ENCODE measurements at places on chromosomes 6 and 20.

- no peak for DNase-seq
Observed at GRCh38 chr6:2542101-2542857, 208.4 kb downstream of the MYLK4 start.

GRCh38 chr6:40640599-40641227 lies 53.5 kb upstream of the LRFN2 start:
- no peak for DNase-seq

DNA sequence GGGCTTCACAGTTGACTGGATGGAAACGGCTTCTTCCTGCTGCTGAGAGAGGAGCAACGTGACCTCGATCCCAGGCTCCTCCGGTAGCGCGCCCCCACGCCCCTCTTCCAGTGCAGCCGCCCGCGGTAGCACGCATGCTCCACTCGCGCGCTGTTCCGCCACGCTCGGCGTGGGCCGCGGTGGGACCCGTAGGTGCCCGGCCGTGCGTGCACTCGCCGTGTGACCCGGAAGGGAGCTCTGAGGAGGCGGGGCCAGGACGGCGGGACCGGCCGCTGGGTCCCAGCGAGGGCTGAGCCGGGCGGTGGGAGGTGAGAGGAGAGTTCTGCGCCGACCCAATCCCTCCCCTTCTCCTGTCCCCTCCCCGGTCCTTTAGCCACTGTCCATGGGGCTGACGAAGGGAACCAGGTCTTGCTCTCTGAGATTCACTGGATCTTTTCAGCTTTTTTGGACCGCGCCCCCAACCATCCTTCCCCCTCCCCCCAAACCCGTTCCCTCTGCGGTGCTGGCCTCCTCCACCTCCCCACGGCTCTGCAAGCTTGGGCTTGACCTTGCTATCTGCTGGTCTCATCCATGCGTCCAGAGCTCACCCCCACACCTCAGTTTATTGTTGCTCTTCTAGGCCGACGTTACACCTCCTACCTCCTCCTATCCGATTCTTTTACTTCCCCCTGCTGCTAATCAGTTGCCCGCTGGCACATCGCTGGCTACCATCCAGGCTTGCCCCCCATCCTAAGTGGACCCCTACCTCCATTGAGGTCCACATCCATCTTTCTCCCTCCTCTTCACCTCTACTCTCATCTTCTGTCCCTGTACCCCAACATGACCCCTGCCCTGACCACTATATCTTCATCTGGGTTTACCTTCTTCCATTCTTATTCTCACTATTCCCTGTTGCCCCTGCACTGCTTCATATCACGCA lies at the start of gene CUL9:
Gene CUL9 (plus strand): TSS at position 255 of the 919 bp plus-strand sequence. CDS start 2,115 bp downstream, outside the sequence.
- DNase-seq, result peak; percentile 65

- no peak for DNase-seq
Observed at GRCh38 chr20:35542990-35543389, 1.1 kb downstream of the ERGIC3 start.

DNA sequence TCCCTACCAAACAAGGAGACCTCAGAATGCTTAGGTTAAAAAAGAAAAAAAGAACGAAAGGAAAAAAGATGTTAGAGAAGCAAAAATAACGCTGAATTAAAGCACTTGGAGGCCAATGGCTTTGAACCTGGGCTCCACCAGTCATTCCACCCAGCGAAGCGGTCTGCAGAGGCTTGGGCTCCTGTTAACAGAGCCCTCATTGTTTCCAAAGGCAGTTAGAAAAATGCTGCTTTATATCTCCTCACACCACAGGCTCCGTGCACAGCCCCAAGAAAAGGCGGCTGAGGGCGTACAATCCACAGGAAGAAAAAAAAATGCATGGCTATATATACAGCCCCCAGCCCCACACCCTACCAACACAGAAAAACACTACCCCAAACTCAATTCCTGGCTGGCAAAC lies 255.9 kb downstream of the FOXC1 start:
- no peak for DNase-seq

- no peak for DNase-seq
Observed at GRCh38 chr20:54127855-54128574, 45.8 kb downstream of the CYP24A1 start.

DNA sequence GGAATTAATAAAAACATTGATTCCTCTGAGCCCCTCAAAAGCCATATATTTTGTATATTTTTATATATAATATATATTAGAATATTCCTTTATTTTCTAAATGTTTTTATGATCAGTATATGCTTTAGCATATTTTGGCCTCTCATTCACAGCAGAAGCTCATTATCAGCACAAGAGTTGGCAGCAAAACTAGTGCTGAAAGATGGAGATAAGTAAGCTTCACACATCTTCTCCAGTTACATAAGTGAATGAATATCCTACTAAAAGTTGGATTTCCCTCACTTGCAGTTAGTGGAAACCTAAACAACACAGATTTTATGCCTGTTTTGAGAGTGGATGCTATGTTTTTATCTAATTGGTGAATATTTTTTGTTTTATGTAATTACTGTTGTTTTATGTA lies 1303.8 kb upstream of the ADGRB3 start:
- no peak for DNase-seq

DNA sequence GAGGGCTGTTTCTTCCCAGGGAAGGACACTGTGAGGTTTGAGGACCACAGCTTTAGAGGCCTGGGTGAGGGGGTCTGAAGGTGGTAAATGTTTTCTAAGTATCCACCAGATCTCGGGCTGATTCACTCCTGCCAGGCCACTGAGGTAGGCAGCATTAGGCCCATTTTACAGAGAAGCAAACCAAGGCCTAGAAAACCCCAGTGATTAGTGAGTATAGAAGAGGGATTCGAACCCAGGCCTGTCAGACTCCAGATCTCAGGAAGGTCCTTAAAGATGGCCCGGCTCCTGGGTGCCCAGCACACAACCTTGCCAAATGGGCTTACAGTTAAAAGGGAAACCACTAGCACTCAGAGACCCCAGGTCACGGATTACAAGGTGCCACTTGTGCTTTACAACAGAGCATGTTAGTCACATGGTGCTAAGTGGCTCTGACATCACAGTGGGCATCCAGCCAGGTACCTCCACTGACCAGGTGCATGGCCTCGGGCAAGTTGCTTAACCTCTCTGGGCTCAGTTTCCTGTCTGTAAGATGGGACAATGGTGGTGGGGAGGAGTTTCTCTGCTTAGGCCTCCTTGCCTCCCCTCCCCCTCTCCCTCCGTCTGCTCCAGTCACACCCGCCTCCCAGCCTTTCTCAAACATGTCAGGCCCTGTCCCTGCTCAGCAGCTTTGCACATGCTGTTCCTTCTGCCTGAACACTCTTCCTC lies 18.8 kb upstream of the SIRPA start:
- DNase-seq, result no peak

- DNase-seq, result no peak
Observed at GRCh38 chr6:4185846-4186245, 50.5 kb upstream of the ECI2 start.

DNA sequence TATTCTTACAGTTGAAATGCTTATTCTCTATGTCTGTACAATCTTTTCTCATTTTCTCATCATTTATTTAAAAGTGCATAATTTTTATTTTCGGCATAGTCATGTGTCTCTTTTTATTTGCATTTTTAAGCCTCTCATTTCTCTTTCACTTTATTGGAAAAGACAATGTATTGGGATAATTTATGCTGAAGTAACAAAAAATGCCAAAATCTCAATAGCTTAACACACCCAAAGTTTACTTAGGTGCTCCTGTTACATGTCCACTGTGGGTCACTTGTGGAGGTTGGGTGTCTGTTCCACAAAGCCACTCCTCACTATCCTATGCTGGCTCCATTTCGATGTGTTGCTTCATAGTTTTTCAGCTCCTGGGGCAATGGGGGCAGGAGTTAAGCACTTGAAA lies 638.7 kb downstream of the CD109 start:
- no peak for DNase-seq

GRCh38 chr20:53165452-53165851 lies 193.3 kb downstream of the TSHZ2 start:
- no peak for DNase-seq

- DNase-seq, result no peak
Observed at GRCh38 chr20:54524849-54525248, 49.5 kb downstream of the DOK5 start.

DNA sequence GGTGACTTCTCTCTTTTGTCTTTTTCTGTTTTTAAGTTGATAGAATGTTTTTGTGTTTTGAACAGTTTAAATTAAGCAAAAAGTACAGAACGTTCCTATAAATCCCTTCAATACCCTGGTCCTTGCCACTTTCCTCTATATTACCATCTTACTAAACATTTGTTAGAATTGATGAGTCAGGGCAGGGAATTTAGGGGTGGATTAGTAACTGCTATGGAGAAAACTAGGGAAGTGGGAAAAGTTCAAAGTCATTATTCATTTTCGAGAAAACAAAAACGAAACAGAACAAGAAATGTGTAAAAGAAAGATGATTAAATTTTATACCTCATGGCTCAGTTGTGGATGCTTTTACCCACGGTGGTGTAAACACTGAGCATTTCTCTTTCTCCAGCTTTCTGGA lies 240.4 kb upstream of the SULF2 start:
- DNase-seq, result no peak

GRCh38 chr20:24772667-24773066 lies 176.4 kb upstream of the CST7 start:
- DNase-seq, result no peak

DNA sequence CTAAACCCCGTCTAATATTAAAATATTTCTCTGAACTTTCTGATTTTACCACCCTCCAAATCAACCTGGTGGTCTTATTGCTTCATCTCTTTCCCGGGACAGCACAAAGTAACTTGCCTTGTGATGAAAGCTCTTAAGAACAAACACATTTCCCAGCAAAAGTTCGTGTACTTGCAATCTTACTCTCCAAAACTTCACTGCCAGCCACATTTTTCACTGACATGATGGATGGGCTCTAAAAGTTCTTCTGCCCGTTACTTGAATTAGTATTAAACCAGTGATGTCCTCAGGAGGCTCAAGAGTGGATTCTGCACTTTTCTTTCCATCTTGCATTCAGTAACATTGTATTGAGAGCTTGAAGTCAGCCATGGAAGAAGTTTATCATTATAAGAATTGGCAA lies 731.6 kb upstream of the GJE1 start:
- DNase-seq, result no peak

GRCh38 chr6:35955071-35955470 lies 34.2 kb upstream of the SRPK1 start:
- no peak for DNase-seq

GRCh38 chr6:69917834-69918233 lies 51.5 kb downstream of the COL19A1 start:
- DNase-seq, result no peak

DNA sequence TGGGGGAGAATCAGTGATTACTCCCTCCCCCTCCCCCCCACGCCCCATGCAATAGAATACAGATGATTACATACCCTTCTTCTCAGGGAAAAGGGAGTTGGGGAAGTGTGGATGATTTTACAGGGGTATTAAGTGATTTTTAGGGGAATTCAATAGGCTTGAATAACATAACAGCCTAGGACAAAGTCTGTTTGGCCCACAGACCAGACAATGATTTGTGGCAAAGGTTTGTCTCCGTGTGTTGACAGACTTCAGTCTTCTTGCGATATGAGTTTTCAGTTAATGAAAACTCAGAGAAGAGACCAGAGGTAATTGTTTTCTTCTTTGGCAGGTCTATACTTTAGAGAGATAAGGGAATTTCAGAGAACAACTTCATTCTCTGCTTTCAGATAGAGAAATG lies 95.3 kb downstream of the OR2B2 start:
- no peak for DNase-seq

GRCh38 chr6:21201637-21202350 lies 391.8 kb upstream of the SOX4 start:
- peak; percentile 94 for DNase-seq

GRCh38 chr6:21214738-21215448 lies 378.7 kb upstream of the SOX4 start:
- no peak for DNase-seq

GRCh38 chr6:20198775-20199174 lies 13.5 kb downstream of the MBOAT1 start:
- DNase-seq, result no peak

GRCh38 chr6:25883536-25883935 lies 9.5 kb upstream of the SLC17A3 start:
- no peak for DNase-seq

GRCh38 chr20:32893263-32894025 lies 34.7 kb downstream of the EFCAB8 start:
- DNase-seq, result no peak

- no peak for DNase-seq
Observed at GRCh38 chr6:23953976-23954375, 172.0 kb upstream of the NRSN1 start.

GRCh38 chr6:129865013-129865412 lies 3.9 kb upstream of the TMEM244 start:
- DNase-seq, result no peak

DNA sequence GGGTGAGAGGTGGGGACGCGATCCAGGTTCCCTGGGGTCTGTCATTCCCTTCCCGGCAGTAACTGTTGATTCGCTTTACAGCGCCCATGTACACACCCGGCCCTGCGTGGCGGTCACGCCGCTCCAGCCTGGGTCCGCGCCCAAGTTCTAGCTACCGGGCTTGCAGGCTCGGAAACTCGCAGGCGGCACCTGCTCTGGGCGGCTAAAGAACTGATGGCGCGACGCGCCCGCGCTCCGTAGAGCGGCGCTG lies 1.4 kb upstream of the POU3F2 start:
- DNase-seq, result peak; percentile 51

DNA sequence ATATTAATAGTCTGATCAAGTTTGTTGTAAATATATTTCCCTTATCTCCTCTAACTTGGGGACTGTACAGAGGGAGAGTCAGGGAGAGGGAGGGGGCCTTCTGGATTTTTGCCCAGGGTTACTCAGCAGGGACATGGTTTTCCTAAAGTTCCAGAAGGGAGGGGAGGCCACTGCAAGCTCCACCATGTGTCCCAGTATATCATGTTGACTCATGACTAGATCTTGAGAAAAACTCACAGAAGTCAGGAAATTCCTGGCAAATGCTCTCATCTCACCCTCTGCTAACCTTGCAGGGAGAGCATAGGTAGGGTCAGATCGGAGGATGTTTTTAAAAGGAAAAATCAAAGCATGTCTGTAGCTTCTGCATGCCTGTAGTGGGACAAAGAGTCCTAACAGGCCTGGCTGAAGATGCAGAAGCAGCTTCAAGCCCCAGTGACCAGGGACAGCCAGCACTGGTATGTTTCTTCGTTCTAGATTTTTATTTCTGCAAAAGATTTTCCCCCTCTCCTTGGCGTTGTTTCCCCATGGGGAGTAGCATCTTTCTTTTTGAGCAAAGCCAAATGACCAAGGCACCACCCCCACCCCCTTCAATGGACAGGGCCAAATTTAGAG lies 272.9 kb upstream of the SUPT3H start:
- no peak for DNase-seq

GRCh38 chr6:148392671-148393070 lies 50.0 kb downstream of the SASH1 start:
- no peak for DNase-seq

GRCh38 chr20:58619864-58620431 lies 31.1 kb upstream of the STX16 start:
- no peak for DNase-seq

GRCh38 chr20:41394931-41395666 lies 28.5 kb upstream of the EMILIN3 start:
- DNase-seq, result no peak

- DNase-seq, result peak; percentile 92
Observed at GRCh38 chr6:31815025-31815838, at the start of the genes HSPA1A and HSPA1L. HSPA1A (plus strand) TSS chr6:31815543; CDS start chr6:31815757, 214 bp downstream. HSPA1L (minus strand) TSS chr6:31815283; CDS start chr6:31811972, 3,311 bp downstream.

- DNase-seq, result peak; percentile 23
Observed at GRCh38 chr20:38751360-38751976, 3.2 kb downstream of the ACTR5 start.

GRCh38 chr6:141700819-141701218 lies 431.9 kb upstream of the GJE1 start:
- DNase-seq, result no peak

- no peak for DNase-seq
Observed at GRCh38 chr6:97095311-97095850, 170.9 kb downstream of the KLHL32 start.

- no peak for DNase-seq
Observed at GRCh38 chr6:74073999-74074398, 378.0 kb downstream of the CD109 start.

- DNase-seq, result no peak
Observed at GRCh38 chr6:132204591-132204990, 196.7 kb downstream of the MOXD1 start.
